ENCODE measurements at places on chromosomes 11 and 22.

GRCh38 chr11:119113716-119114115 lies 6.6 kb downstream of the C2CD2L start:
- no peak for DNase-seq

GRCh38 chr11:92125321-92125720 lies 99.3 kb upstream of the FAT3 start:
- DNase-seq: no peak

DNA sequence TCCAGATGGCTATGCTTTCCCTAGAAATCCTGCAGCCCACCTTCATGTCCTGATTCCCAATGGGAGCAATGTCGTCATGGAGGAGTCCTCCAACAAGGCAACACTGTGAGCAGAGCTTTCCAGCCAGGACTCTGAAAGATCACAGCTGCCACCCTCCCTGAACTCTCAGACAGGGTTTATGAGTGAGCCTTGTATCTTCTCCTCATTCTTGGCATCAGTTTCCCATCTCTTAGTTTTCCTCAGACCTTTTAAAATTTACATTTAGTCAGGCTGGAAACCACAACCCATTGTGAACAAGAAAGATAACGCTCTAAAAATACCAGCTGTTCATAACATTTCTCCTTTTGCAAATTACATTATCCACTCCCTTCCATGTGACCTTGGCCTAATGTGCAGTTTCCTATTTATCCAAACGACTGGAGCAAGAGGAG lies 15.6 kb upstream of the LYVE1 start:
- no peak for DNase-seq

- DNase-seq: no peak
Observed at GRCh38 chr11:102064316-102064715, 17.1 kb downstream of the CFAP300 start.

DNA sequence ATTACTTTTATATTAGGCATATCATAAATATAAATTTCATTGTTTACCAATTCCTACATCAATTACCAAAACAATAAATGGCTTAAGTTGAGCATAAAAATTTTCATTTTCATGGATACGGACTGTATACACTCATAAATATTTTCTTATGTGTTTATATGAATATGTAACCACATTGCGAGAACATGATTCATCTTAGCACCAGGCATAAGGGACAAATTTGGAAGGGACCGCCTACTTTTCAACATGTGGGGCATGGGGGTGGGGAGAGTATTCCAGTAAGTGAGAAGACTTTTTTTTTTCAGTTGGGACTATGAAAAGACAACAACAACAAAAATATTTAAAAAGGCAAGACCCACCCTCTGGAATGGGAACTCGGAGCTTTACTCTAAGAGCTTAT lies 296.1 kb downstream of the RAB38 start:
- no peak for DNase-seq

Measured in central memory CD8-positive, alpha-beta T cell (primary cell).